ENCODE measurements at places on chromosomes 7 and 10.
A peak's percentile ranks its signal among the peaks of the same experiment; 100 is the strongest.

GRCh38 chr7:73369622-73370021 lies 41.7 kb downstream of the FKBP6 start:
- no peak for DNase-seq

- DNase-seq, result peak; percentile 55
Measured at GRCh38 chr10:76553263-76554032, 1084.2 kb downstream of the KCNMA1 start.

DNA sequence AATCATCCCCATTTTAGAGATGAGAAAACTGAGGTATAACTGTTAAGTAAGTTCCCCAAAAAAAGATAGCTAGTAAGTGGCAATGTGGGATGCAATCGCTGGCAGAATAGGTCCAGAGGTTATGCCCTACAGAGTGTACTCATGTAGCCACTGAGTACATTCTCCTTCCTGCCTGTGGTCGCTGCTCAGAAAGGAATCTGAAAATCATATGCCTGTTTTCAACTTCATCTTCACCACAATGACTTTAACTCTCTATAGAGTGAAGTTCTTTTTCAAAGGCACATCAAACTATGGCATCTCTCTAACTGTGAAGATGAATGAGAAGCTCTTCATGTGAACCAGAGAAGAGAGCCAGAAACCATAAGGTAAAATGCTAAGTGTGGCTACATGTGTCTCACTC lies 162.2 kb upstream of the SLC25A13 start:
- no peak for DNase-seq

- no peak for DNase-seq
Measured at GRCh38 chr10:91804126-91804510, 5.9 kb downstream of the TNKS2 start.

GRCh38 chr7:74474271-74474865 lies 20.7 kb downstream of the GTF2IRD1 start:
- DNase-seq, result peak; percentile 49

DNA sequence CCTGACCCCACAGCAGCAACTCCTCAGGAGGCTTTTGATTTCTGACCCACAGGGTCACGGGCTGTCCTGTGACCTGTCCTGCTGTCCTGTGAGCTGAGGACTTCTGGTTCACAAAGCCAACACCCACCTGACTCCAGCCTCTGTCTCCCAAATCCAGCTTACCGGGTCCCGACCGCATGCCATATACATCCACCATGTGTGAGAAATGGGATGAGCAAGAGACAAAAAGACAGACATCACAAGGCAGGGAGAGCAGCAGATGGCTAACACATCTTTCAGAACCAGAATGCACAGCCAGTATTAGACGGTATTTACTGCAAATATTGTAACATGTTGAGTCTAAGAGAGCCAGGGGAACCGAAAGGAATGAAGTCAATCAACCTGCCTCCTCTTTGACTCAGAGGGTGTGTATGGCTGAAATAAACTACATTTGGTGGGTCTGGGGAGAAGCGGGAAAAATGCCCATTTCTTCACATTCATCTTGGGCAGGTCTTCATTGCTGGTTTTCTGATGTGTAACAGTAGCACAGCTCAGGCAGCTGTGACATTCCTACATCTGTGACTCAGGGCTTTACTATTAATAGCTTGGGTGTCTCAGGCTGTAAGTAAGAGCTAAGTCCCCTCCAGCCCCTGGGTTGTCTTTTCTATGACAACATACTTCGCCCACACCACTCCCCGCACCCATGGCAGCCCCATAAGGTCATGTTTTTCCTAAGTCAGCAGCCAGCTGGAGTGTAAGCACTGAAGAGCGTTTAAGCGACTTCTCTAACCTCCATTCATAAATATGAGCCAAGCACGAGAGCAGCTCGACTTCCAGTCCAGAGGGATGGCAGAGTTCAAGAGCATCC lies 25.0 kb downstream of the ABLIM1 start:
- DNase-seq, result peak; percentile 97

DNA sequence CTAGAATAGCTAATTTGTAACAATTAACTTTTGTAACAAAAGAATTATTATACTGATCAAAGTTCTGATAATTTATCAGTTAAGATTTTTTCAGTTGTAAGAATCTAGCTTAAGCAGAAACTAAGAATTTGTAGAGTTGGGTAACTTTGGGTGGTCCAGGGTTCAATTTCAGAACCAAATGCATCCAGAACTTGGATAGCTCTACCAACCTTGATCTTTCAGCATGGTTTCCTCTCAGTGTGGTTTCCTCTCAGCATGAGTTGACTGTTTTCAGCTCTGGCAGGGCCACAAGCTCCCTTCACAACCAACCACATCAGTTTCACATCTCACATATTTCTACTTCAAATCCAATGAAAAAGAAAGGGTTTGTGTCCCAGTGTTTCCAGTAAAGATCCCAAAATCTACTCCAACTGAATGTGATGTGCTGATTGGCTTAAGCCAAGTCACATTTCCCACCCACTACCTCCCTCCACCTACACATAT lies 3.3 kb upstream of the FAS start:
- DNase-seq, result peak; percentile 23

DNA sequence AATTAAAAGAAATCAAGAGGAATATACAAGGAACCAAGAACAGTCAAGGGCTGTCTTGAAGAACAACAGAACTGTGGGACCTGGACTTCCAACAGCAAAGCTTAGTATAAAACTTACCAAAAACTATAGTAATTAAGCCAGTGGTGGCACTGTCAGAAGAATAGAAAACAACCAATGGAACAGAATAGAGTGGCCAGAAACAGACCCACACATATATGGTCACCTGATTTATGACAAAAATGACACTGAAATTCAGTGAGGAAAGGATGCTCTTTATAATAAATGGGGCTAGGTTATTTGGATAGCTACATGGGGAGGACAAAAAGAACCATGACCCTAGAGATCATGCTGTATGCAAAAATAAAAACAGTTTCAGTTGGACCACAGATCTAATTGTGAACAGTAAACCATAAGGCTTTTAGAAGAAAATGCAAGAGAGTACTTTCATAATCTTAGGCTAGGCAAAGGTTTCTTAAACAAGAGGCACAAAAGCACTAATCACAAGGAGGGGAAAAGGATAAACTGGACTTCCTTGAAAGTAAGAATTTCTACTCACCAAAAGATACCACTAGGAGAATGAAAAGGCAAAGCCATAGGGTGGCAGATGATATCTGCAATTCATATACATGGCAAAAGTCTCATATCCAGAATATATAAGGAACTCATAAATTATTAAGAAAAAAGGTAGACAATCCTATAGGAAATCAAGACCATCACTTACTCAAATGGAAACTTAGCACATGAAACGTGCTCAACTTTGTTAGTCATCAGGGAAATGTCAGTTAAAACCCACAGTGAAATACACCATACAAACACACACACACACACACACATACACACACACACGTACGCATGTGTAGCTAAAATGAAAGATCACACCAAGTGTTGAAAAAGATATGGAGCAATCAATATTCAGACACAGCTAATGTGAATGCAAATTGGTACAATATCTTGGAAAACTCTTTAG lies 20.8 kb downstream of the HYCC1 start:
- DNase-seq, result no peak

- DNase-seq, result peak; percentile 59
Measured at GRCh38 chr10:87861566-87861952, 1.8 kb downstream of the KLLN start.

DNA sequence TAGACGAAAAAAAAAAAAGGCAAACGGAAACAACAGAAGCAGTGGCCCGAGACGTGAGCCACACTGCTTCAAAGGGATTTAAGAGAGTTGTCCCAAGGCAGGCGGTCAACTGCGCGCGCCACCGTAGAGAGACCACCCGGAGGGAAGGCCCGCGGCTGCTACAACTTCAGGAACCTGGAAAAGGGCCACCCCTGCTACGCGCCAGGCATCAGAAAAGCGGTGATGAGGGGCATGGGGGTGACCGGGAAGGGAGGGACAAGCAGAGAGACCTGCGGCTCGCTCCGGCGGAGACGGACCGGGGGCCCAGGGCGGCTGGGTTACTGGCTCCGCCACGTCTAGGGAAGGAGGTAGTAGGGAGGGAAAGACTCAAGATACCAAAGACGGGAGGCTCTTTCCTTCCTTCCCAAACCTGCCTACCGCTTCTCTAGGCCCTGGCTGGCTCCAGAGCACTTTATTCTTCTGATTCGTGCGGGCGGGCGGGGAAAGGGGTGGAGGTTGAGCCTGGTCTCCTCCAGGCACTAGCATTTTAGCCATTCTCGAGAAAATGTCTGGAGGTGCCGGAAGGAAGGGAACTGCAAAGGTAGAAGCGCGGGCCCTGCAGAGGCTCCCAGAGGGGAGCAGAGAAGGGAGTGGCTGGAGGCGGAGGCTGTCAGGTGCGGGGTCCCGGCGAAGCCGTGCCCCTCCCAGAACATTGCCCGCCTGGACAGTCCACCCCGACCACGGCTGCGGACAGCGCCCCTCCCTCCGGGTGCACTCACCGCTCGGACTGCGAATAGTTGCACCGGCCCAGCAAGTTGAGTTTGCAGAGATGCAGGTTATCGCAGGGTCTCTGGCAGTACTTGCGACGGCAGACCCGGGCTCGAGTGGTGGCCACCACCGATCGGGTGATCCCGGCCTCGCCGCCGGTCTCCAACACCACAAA lies 993 bp downstream of the ZC3HAV1 start:
- peak; percentile 9 for DNase-seq

GRCh38 chr7:36781011-36781738 lies 56.9 kb upstream of the AOAH start:
- no peak for DNase-seq

DNA sequence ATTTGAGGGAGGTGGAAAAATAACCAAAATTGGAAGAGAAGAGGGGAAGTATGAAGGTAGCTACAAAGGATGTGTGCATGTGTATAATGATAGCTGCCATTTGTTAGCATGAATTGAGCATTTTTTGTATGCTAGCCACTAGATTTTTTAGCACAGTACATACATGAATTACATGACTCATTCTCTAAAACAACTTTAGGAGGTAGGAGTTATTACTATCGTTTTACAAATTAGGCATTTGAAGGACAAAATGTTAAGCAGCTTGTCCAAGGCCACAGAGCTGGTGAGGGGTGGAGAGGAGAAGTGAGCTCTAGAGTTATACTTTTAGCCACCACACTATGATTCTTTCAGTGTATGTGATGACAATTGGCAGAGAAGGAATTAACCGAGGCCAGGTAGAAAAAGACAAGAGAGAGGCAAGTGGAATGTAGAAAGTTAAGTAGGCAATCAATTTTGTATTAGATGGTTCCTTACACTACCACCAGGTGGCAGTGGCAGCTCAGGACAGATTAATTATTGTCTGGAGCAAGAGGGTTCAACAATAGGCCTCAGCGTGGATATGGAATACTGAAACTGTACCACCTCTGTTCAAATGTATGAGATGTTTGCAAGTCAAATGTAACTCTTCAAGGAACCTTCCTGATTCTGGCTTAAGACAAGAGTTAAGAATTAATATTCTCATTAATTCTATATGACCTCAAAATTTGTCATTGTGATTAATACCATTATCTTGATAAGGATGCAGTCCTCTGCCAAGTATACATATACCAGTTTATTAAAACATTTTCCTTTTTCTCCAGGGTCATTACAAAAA lies 128.0 kb downstream of the MBL2 start:
- peak; percentile 57 for DNase-seq

- DNase-seq, result no peak
Measured at GRCh38 chr10:32932225-32932729, 25.8 kb downstream of the ITGB1 start.

DNA sequence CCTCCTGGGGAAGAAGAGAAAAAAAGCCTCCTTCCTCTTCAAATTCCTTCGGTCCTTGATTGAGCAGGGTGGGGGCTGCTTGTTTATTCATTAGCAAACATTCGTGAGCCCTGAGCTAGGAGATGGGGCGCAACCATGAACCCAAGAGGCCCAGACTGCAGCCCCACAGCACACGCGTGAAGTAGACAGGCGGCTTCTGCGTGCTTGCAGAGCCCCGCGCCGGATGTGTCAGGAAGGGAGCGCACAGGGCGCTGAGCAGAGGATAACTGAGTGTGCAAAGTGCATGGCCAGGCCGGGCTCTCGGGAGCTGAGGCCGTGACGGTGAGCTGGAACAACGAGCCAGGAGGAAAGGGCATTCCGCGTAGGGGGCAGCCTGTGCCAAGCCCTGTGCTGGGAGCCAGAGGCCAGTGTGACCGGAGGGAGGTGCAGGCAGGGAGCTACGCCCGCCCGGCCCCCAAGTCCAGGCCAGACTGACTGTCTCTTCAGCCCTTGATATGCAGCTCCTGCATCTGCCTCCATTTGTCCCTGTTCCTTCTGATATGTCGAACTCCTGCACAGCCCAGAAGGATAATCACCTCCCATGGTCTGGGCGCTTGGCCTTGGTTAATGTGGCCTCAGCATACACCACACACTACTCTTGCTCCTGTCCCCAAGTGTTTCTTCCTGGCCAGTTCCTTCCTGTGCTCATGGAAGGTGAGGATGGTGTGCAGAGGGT lies 4.6 kb downstream of the FOXL3 start:
- no peak for DNase-seq

- no peak for DNase-seq
Measured at GRCh38 chr7:38548605-38549004, 82.6 kb downstream of the AMPH start.

DNA sequence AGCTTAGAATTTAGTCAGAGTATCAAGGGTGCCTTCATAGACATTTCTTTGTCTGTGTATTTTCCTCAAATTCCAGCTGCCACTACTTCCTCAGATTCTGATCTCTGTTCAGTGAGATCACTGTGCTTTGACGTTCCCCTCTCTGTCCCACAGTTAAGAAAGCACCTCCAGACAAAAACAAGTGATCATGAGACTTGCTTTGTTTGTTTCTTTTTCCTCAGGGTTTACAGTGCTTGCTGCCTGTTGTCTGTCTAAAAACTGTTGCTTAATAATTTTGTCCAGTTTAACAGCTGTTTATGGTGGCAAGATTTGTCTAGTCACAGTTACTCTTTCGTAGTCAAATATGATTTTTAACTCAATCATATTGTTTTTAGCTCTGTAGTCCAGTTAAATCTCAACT lies 29.1 kb downstream of the TRUB1 start:
- no peak for DNase-seq

GRCh38 chr7:92205987-92206386 lies 27.0 kb upstream of the LRRD1 start:
- no peak for DNase-seq

DNA sequence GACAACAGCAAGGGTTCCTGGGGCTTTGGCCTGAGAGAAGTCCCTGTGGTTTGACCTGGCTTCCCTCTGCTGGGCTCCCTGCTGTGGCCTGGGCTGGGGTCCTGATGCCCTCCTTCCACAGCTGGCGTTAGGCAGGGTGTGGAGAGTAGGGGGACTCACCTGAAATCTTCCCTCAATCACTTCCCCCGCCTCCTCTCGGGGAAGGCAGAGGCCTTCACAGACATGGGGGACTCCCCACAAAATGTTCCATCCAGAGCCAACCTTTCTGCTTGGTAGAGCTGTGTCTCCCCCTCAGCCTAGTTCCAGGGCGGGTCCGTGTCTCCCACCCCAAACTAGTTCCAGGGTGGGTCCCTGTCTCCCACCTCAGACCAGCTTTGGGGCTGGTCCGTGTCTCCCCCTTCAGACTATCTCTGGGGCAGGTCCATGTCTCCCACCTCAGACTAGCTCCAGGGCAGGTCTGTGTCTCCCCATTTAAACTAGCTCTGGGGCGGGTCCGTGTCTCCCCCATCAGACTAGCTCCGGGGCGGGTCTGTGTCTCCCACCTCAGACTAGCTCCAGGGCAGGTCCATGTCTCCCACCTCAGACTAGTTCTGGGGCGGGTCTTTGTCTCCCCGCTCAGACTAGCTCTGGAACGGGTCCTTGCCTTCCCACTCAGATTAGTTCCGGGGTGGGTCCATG lies 2.2 kb downstream of the PVRIG start:
- DNase-seq, result no peak

Data from fibroblast of skin of scalp (primary cell).